Suprapubic skin (tissue), 4 donors: ENCODE measurements at places on chromosomes 7 and 10.
A peak's percentile ranks its signal among the peaks of the same experiment; 100 is the strongest.

GRCh38 chr10:11742009-11742778 is at the start of gene ECHDC3:
Gene ECHDC3 (plus strand): TSS chr10:11742382. CDS start chr10:11742577, 195 bp downstream.
- peak; percentile 81 for DNase-seq

GRCh38 chr7:43306404-43306803 is 194.0 kb downstream of the HECW1 start:
- no peak for DNase-seq

GRCh38 chr10:102593074-102593803 is 51.0 kb upstream of the TRIM8 start:
- DNase-seq, result no peak

DNA sequence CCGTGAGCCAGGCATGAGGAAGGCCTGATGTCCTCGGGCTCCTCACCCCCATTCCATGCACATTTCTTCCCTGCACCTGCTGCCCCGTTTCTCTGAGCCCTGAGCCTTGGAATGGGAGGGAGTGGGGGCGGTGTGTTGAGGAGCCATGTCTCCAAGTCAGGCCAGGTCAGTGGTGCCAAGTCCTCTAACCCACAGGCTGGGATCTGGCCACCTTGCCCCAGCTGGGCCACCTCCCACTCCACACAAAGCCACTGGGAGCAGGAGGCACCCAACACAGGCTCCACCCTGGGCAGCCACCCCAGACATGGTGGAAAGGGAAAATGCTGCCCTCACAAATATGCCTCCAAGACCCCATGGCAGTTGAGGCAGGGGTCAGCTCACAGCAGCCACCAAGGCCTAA is 27.7 kb downstream of the ZCCHC24 start:
- DNase-seq, result no peak

- no peak for DNase-seq
These were observed 36.7 kb upstream of the BTBD16 start for GRCh38 chr10:122234416-122234815.

DNA sequence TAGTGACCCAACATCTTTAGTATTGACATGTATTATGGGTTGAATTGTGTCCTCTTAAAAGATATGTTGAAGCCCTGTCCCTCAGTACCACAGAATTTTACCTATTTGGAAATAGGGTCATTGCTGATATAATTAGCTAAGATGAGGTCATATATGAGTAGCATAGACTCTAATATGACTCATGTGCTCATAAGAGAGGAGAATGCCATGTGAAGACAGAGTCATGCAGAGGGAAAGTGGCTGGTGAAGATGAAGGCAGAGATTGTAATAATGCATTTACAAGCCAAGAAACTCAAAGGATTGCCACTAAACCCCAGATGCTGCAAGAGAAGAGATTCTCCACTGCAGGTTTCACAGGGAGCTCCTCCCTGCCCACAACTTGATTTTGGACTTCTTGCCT is 496.4 kb downstream of the KIF20B start:
- DNase-seq, result no peak

DNA sequence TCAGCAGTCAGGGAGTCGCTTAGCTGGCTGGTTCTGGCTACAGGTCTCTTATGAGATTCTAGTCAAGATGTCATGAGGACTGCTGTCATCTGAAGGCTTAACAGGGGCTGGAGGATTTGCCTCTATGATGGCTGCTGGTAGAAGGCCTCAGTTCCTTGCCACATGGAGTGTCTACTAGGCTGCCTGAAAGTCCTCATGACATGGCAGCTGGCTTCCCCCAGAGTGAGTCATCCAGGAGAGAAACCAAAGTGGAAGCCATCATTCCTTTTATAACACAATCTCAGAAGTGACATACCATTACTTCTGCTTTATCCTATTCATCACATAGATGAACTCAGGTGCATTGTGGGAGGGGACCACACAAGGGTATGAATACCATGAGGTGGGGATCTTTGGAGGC is 75.1 kb downstream of the EXOC6 start:
- no peak for DNase-seq

DNA sequence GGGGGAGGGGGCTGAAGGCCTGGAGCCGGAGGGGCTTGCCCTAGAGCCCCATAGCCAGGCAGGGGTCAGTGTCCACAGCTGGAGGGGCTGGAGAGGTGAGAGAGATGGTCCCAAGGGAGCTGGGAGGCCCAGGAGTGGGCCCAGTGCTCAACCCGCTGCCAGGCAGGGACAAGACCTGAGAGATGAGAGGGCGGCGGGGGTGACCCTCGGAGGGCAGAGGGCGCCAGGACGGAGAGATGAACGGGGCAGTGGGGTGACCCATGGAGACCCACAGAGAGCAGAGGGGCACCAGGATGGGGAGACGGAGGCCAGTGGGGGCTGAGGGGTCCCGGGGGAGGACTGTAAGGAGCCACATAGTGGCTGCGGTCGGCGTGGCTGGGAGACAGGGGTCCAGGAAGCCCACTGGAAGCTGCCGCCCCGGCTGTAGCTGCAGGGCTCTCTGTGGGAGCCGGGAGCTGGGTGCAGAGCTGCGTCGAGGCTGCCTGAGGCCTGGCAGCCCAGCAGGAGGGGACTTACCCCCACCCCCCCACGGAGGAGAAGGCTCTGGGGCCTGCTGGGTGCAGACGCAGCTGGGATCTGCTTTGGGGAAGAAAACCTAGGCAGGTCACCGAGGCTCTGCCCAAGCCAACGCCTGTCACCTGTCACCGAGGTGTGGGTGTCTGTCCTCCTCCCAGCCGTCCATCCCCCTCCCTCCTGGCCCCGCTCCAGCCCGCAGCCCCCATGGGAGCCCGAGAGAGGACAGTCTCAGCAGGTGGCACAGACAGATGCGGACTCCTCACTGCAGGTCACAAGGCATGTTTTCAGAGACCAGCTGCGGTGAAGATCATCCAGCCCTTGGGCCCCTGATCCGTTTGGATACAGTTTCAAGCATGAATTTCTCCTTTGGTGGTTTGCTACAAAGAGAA is 25.1 kb downstream of the PWWP2B start:
- DNase-seq, result no peak
